ENCODE measurements at places on chromosomes 6 and 20. TPM values are rescaled to one million over a fixed set of nuclear protein-coding genes. Genes with fewer than 3 reads are reported as not detected.

Gene C20orf204
- 0.82 TPM for total RNA-seq

Gene MMP24OS
- total RNA-seq: 7.6 TPM

Gene HTR1B
- not detected for total RNA-seq

Gene ZBTB46
- 28.6 TPM for total RNA-seq

Gene HTR1E
- total RNA-seq: not detected

Gene NOX3
- total RNA-seq: not detected

Gene RAET1L
- total RNA-seq: 3.3 TPM

Gene CLPSL1
- not detected for total RNA-seq

Gene ADGRB3
- total RNA-seq: 6.1 TPM

Gene SUMO4
- total RNA-seq: 5.5 TPM

Gene TCF15
- 4.0 TPM for total RNA-seq

Gene GSTA3
- total RNA-seq: not detected

Gene PTPRT
- 0.92 TPM for total RNA-seq

Gene HLA-DRA
- 43.7 TPM for total RNA-seq
